Fibroblast of pulmonary artery (primary cell): ENCODE measurements at places on chromosomes 7 and 10.
A peak's percentile ranks its signal among the peaks of the same experiment; 100 is the strongest.

- no peak for DNase-seq
These were observed 564 bp downstream of the PDSS1 start for GRCh38 chr10:26697922-26698608.

GRCh38 chr10:54108961-54109360, 692.1 kb downstream of the PCDH15 start:
- DNase-seq = no peak

DNA sequence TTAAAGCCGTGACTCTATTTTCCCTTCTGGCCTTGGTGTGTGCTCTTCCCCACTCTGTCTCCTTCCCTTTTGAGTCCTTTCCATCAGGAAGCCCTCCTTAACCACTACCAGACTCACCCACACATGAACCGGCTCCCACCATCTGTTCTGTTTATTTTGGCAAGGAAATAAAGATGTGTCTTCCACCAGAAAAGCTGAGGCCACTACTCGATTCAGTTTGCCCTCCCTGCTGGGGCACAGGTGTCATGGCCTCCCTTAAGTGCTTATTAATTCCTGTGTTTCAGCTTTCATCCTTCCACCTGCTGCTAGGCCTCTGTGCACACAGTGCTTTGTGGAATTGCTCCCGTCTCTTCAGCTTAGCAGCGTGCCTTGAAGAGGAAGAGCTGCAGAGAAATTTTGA, 16.7 kb downstream of the POR start:
- DNase-seq = no peak

DNA sequence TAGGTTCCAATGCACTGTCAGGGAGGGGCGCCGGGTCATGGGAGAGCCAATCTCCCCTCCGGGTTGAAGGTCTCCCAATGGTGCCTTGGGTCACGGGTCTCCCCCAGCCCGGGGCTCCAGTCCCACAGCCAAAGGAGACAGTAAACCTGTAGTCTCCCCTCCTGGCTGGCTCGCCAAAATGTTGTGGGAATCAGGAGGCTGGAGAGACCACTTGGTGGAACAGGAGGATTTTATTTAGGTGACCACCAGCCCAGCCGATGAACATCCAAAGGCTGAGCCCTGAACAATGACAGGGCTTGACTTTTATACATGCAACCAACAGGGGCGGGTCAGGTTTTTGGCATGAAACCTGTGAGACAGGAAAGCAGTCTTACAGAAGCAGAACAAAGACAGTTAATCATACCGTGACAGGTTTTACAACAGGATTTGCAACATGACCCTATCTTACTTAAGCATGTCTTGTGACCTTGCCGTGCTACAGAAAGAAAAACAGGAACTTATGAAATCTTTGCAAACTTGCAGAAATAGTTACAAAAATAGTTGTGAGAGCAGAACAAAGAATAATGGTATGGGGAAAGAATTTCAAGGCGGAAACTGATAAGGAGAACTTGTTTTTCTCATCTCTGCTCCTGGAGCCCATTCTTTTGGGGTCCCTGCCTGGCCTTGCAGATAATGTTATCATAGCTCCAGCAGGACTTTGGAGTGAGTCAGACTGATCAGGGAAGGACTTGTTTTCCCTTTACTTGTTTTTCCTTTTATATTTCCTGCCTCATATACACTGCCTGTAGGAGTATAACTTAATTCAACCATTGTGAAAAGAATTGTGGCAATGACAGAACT, 7.1 kb downstream of the ERV3-1 start:
- peak; percentile 88 for DNase-seq

- DNase-seq = no peak
These were observed 17.5 kb upstream of the SERPINE1 start for GRCh38 chr7:101109368-101109767.

GRCh38 chr10:132541601-132542011, 4.0 kb downstream of the INPP5A start:
- no peak for DNase-seq

DNA sequence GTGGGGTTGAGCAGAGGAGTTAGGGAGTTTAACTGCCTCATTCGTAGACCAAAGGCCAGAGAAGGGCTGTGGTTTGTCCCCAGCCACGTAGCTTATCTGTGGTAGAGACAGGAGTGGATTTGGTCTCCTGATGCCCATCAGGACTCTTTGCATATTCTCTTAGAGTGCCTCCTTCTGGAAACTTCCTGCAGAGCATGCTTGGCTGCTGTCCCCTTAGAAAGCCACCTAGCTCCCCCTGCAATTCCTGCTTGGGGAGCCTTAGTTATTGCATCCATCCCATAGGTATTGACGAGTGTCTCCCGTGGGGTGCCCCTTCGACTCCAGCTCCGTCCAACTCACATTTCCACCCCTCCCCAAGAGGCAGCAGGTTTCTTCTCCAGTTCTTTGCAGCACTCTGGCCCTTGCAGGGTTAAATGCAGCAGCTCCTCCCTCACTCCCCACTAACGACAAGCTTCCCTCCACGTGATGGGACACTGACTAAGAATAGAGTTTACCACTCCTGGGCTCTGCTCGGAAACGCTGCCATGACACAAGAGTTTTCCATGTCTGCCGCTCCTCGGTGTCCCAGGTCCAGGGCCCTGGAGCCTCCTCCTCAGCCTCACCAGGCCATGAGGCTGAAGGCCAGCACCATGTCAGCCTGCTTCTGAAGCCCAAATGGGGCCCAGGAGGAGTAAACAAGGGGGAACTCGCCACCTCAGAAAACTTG, 147.8 kb upstream of the UNC5B start:
- no peak for DNase-seq

GRCh38 chr10:42986633-42987032, 90.2 kb upstream of the RET start:
- DNase-seq = no peak

GRCh38 chr7:25087855-25088254, 37.2 kb downstream of the CYCS start:
- DNase-seq = no peak

GRCh38 chr10:29517352-29517923, 117.3 kb downstream of the SVIL start:
- peak; percentile 53 for DNase-seq

- DNase-seq = no peak
These were observed 181.6 kb downstream of the MLLT10 start for GRCh38 chr10:21715531-21716195.

DNA sequence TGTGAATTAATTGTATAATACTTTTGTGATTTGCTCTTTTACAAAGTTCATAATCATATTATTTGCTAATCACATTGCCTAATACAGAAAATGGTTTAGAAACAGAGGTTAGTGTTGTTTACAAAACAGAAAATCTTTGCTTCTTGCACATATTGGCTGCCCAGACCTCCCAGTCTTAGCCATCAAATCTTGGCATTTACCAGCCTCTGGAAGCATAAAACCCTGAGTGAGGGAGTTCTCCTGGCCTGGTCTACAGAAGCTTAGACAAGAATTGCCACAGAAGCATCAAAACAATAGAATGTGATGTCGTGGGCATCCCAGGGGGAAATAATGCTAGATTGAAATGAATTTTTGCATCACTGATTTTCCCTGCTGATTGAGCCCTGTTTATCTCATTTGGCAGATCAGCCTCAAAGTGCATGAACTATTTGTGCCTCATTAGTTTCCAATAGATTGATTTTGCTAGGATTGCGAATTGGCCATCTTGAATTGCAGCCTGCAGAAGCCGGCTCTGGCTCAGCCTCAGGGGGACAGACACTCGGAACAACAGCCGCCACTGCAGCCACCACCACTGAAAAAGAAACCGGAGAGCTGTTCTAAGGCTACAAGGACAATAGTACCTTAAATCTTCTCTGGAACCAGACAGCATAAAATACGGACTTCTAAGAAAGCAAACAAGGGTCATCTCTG, 11.1 kb upstream of the SORBS1 start:
- no peak for DNase-seq

- no peak for DNase-seq
These were observed 14.2 kb downstream of the FBH1 start for GRCh38 chr10:5904227-5904626.

DNA sequence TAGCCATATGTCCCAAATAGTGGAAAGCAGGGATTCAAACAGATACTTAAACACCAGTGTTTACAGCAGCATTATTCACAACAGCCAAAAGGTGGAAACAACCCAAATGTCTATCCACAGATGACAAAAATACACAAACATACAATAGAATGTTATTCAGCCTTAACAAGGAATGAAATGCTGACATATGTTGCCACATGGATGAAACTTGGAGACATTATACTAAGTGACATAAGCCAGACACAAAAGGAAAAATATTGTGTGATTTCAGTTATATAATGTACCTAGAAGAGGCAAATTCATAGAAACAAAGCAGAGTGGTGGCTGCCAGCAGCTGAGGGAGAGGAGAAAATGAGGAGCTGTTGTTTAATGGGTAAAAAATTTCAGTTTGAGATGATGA, 533.9 kb upstream of the FZD8 start:
- no peak for DNase-seq

DNA sequence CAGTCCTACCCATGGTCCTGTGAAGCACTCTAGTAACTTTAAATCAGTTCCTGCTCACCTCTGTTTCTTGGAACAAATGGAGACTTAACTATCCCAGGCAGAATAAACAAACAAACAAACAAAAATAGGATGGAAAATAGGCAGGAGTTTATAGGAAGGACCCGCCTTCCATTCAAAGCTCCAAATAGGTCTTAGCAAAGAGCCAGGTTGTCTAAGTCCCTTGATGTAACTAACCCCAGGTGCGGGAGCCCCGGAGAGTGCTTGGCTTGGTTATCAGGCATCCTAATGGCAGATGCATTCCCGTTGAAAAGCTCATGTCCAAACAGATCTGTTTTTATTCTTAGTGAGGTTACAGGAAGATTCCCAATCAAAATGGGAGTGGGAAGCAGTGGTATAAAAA, 2.2 kb downstream of the IFIT2 start:
- DNase-seq = no peak

DNA sequence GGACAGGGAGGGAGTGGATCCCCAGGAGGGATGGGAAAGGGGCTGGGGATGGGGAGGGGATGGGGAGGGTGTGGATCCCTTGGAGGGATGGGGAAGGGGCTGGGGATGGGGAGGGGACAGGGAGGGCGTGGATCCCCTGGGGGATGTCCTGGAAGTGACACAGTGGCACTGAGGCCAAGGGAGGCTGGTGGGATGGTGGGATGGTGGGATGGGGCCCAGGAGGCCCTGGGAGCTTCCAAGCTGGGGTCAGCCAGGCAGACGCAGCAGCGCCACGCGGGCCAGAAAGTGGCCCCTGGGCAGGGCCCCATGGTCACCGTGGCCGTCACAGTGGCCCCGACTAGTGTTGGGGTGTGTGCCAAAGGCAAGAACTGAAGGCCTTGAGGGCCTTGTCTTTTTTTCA, 67.8 kb downstream of the INPP5A start:
- DNase-seq = no peak
